H9 (cell line): ENCODE measurements at places on chromosomes 6 and 20.

DNA sequence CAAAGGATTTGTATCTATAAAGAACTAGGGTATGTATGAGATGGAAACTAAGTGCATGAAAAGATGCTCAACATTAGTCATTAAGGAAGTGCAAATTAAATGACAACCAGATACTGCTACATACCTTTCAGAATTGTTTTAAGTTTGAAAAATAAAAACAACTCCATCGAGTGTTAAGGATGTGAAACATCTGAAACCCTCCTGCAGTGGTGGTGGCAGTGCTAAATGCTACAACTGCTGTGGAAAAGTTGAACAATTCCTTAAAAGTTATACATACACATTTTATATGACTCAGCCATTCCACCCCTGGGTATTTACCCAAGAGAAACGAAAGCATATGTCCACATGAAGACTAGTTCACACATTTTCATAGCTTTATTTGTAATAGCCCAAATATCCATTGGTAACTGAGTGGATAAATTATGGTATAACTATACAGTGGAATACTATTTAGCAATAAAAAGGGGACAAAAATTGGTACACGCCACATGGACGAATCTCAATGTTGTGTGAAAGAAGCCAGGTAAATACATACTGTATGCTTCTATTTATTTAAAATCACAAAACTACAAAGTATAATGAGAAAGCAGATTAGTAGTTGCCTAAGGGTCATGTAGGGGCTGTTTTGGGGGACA is 10.6 kb downstream of the ARMH2 start:
- no peak for DNase-seq

GRCh38 chr20:23205211-23205610 is 119.1 kb upstream of the CD93 start:
- peak; percentile 54 for DNase-seq

GRCh38 chr20:14919501-14920081 is 582.2 kb upstream of the FLRT3 start:
- DNase-seq = peak; percentile 89

- peak; percentile 60 for DNase-seq
Observed at GRCh38 chr20:57389695-57390603, 1.2 kb upstream of the RBM38 start.
